ENCODE measurements at places on chromosomes 12 and 14.
A peak's percentile ranks its signal among the peaks of the same experiment; 100 is the strongest.

DNA sequence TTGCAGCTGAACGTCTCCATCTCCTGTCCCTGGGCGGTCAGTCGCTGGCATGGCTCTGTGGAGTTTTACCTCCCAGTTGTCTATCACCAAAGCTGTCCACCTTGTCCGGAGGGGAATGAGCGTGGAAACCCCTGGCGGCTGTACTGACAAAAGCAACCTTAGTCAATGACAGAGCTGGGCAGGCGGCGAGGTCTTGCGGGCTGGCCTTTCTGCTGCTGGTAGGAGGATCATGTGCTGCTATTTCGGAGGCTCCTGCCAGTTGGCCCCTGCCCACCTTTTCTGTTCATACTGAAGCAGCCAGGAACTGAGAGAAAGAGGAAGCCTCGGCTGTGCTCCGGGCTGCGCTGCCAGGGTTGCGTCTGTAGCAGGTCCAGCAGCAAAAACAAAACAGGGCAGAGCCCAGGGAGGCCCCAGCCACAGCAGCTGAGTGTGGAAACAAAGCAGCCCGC lies 57.7 kb downstream of the HMGA2 start:
- no peak for DNase-seq

DNA sequence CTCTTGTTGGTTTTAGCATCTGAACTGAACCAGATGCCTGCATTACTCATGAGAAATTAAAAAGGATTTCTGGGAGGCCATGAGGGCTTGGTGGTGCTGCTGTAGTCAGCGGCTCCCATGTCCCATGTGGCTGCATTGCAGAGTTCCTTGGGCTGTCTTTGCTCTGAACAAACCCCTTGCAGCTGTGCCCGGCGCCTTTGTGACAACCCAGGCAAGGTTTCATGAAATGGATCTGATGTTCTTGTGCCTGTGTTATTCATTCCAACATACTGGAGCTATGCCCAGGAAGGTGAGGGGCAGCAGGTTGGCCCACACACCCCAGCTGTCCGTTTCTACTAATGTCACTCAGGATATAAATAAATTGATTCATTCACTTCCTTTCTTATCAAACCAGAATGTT lies 40.8 kb downstream of the TGFB3 start:
- DNase-seq, result no peak

GRCh38 chr12:67798768-67799167 lies 150.2 kb downstream of the DYRK2 start:
- DNase-seq, result no peak

DNA sequence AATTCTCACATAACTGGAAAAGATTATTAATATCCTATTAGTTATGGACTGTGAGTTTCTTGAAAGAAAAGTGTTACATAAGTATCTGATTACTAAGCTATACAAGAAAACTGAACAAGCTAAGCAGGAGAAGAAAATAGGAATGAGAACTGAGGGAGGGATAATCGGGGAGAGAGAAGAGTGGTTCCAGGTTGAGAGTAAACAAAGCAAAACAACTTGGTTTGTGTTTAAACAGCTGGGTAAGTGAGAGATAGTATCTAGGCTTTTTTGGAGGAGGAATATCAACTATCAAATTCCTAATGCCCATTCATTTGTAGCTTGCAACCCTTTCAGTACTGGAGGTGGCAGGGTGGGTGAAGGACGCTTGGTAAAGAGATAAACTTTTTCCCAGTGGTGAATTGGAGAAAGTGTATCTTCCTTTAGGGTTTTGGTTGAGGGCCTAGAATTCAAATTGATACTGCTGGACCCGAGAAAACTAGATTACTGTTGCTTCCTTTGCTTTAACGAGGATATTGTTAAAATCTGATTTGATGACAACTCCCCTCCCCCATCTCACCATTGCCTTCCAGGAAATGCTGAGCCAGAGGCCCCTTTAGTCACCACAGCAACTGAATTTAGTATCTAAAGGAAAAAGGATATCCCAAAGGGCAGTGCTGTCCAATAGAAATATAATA lies 2.0 kb upstream of the SLC2A3 start:
- DNase-seq, result no peak

GRCh38 chr12:110316861-110317260 lies 35.8 kb downstream of the ATP2A2 start:
- DNase-seq, result no peak

GRCh38 chr14:51228391-51228790 lies 11.7 kb upstream of the TMX1 start:
- no peak for DNase-seq

GRCh38 chr14:99812096-99812750 lies 19.0 kb downstream of the EML1 start:
- DNase-seq, result no peak

DNA sequence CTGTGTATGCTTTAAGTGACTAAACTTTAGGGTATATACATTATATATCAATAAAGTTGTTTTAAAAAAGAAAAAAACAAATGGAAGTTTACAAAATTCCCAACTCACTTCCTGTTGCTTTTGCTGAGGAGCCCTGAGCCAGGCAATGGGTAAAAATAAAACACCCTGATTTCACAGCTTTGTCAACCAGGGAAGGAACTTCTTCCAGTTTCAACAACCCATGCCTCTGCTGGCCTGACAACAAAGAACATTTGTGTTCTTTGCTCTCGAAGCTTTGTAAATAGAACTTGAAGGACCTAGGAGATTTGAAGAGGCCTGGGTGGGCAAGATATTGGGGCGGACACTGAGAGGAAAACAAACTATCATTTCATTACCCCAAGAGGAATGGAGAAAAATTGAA lies 141.2 kb upstream of the NOS1 start:
- no peak for DNase-seq

GRCh38 chr12:26229910-26230309 lies 34.5 kb downstream of the SSPN start:
- no peak for DNase-seq

DNA sequence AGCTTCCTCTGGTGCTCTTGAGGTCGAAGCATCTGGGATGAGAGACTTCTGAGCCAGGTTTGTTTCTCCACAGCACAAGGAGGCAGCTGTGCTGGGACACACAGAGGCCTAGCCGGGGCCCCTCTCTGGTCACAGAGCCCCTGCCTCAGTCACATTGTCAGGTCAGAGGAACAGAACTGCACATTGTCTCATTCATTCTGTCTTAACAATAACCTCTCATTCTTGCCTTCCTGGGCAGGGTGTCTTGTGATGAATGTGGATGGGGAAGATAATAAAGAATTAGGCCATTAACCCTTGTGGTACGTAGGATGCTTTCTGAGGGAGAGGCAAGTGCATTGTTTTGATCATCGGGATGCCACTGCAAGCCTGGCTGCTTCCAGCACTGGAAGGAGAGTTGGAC lies 29.8 kb downstream of the FNTB start:
- DNase-seq, result no peak

GRCh38 chr12:30361145-30361544 lies 334.5 kb downstream of the IPO8 start:
- no peak for DNase-seq

DNA sequence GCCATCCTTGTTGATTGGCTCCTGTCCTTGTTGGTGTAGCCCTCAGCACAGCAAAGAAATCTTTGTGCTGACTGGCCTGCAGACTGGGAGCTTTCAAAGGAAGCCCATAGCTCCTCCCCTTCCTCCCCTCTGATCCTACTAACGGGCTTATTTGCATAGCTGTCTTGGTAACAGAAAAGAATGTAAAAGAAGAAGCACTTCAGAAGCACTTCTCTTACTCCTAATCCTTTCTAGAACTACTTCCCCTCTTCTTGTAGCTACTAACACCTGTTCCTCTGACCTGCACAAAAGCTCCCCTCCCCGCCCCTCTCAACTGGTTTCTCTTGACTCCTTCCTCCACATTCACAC lies 14.3 kb upstream of the RIC8B start:
- DNase-seq, result no peak

DNA sequence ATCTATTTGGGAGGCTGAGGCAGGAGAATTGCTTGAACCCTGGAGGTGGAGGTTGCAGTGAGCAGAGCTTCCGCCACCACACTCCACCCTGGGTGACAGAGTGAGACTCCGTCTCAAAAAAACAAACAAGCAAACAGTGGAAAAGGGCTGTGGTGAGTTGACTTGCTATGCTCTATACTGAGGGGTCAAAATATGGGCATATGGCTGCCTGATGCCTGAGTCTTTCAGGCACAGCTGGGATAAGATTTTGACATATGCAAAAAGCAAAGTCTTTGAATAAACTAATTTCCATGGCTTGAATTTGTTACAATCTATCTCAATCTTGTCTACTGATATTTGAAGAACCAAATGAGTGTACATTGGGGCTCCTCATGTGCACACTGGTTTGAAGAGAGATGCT lies 40.4 kb upstream of the BICD1 start:
- no peak for DNase-seq

- DNase-seq, result peak; percentile 39
These were observed at the start of gene ZBTB39 for GRCh38 chr12:57005980-57006808. ZBTB39 (minus strand) TSS chr12:57006546; CDS start chr12:57004917, 1,629 bp downstream.

DNA sequence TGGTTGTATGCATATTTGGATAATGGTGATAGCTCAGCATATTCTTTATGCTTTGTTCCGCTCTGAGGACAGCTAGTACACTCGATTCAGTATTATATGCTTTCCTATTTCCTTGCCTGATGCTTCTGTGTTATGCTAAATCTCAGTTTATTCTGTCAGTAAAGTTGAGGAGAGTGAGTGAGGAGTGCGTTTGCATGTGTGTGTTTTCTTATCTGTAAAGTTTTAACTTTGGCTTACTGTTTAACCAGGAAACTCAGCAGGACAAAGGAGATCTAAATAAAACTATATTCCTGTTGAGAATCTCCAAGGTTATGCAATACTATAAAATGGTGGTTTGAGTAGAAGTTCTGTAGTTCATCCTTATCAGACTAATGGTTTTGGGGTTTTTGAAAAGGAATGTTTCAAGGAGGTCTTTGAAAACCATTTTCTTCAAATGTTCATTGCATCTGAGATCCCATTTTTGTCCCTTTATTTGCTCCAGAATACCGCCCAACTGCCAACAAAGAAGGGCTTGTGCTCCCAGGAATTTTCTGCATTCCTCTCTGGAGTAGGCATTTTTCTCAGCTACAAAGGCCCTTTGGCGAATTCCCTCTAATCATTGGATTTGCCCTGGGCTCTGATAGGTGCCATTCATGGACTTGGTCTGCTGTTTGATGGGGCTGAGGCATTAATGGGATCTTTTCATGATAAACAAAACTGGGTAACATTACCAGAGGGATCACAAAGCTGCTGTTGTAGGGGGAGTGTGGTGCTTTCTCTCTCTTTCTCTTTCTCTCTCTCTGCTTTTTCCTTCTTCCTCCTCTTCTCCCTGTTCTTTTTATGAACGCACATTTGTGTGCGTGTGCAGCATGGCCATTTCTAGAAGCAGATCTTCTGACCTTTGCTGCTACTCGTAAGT lies 71.7 kb downstream of the HMGA2 start:
- no peak for DNase-seq

- DNase-seq, result no peak
These were observed 9.8 kb upstream of the PHLDA1 start for GRCh38 chr12:76041406-76041805.

DNA sequence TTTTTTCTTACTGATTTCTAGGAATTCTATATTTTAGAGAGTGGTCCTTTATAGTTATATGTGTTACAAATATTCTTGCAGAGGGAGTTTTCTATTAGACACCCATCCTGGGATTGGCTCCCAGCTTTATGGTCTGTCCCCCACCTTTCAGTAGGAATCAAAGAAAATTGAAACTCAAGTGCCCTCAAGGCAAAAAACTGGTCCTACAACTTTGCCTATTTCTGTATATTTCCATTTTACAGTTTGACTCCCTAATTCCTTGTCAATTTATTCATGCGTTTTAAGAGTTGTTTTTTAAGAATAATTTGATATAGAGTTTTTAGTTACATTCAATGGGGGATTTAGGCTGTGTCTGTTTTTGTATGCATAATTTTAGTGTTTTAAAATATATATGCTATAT lies 208.9 kb downstream of the SYNE2 start:
- DNase-seq, result no peak

DNA sequence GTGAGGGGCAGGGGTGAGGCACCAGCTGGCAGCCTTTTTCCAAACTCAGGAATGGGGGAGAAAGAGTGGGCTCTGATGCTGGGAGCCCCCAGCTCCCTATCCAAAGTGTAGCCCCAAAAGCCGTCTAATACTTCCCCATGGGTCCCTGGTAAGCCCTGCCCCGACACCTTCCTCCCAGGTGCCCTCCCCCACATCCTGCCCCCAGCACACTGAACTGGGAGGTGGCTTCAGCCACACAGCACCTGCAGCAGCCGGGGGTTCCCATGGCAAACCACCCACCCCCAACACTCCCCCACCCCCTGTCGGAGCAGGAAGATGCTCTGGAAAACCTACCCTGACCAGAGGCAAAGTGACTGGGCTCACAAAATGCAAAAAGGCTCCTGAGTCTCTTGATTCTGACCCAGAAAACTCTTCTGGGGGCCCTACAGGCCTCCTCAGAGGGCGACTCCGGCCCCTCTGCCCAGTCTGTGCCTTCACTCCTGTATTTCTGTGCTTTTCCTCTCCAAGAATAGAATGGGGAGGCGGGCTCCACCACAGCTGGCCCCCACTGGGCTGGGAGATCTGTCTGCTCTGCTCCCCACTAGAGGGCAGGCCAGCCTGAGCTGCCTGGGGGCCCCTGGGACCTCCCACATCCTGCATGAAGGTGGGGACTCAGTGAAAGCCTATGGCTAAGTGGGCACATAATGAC lies 81.6 kb downstream of the ITPK1 start:
- DNase-seq, result no peak

DNA sequence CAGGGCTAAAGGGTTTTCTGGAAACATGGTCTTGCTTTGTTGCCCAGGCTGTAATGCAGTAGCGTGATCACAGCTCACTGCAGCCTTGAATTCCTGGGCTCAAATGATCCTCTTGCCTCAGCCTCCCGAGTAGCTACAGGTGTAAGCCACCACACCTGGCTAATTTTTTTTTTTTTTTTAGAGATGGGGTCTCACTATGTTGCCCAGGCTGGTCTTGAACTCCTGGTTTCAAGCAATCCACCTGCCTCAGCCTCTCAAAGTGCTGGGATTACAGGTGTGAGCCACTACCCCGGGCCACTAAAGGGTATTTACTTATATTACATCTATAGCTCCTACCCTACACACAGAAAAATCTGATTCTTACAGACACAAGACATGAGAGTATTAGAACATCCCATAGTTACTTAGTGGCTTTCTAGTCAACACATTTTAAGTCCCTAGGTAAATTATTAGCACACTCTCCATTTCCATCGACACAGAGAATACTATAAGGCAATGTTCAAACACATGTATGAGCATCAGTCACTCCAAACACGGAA lies 6.2 kb upstream of the DCAF11 start:
- no peak for DNase-seq

DNA sequence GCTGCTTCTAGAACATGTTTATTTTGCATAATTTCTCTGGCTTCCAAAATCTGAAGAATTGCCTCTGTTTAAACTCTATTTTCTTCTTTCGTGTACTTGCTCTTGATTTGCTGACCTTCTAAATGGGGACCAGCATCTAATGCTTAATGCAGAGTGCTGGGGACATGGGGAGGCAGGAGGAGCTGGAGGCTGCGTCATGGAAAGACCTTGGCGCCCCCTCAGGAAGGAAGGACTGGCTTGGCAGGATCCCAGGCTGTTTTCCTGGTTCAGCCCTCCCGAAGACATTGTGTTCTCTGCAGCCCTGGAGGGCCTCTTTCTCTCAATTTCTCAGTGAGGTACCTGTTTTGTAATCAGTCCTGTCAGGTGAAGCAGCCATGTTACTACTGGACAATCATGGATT lies 5.5 kb downstream of the PRKCH start:
- no peak for DNase-seq
